ENCODE measurements at places on chromosomes 6 and 20. TPM values are rescaled to one million over a fixed set of nuclear protein-coding genes. Genes with fewer than 3 reads are reported as not detected.

Gene SLC32A1
- total RNA-seq: not detected

Gene BPIFA2
- not detected for total RNA-seq

Gene C6orf52
- 3.9 TPM for total RNA-seq

Gene C6orf15
- total RNA-seq: not detected

Gene OR2B6
- not detected for total RNA-seq

Gene MLN
- total RNA-seq: not detected

Gene OR2J3
- total RNA-seq: not detected

Gene CDH26
- not detected for total RNA-seq

Gene C6orf58
- total RNA-seq: not detected

Gene RWDD2A
- total RNA-seq: 6.2 TPM

Gene BMP7
- total RNA-seq: not detected

Gene FKBP1C
- total RNA-seq: 0.48 TPM

Gene CD40
- 7.3 TPM for total RNA-seq

Gene ELOVL5
- 117 TPM for total RNA-seq

Gene HNF4A
- total RNA-seq: not detected

Gene DDO
- total RNA-seq: 0.65 TPM

Gene CALHM4
- not detected for total RNA-seq

Gene C6orf132
- 1.5 TPM for total RNA-seq

Gene PAX1
- not detected for total RNA-seq

Gene REM1
- not detected for total RNA-seq

Gene CNR1
- total RNA-seq: not detected

Gene SSTR4
- total RNA-seq: not detected

Gene LSM2
- 75.9 TPM for total RNA-seq

Gene WFDC5
- not detected for total RNA-seq

Gene COL12A1
- 110 TPM for total RNA-seq
